ENCODE measurements at places on chromosomes 5 and 9. TPM values are rescaled to one million over a fixed set of nuclear protein-coding genes. Genes with fewer than 3 reads are reported as not detected.
A peak's percentile ranks its signal among the peaks of the same experiment; 100 is the strongest.

Gene PCDHGC5
- total RNA-seq = 2.8 TPM

DNA sequence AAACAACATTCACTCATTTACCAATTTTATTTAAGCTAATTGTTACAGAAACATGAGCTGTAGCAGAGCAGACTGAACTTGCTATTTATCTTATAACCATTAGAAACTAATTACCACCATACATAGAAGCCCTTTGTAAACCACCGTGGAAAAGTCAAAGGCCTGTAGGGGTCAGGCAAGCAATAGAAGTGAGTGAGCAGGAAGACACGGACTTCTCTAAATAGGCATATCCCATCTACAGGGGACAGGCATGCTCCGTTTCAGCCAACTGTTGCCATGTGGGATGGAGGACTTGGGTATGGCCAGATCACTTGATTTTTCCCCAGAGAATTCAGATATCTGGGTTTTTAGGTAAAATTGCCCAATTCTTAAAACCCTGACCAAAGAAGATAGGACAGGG lies 44.8 kb downstream of the PRRC1 start:
- no peak for DNase-seq

DNA sequence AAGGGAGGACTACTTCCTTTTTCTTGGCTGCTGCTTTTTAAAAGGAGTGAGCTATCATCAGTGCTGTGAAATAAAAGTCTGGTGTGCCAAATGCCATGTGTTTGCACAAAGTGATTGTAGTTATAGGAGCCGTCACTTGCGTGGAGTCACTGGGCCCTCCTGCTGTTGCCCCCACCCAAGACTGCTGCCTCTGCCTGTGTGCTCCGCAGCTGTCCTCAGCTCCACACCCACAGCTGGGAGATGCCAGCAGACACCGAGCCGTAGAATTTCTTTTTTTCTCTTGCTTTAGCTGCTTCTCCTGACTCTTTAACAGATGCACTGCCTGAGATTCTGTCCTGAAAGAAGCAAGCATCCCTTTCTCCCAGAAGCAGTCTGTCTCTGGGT lies 9.8 kb upstream of the GLE1 start:
- no peak for DNase-seq

GRCh38 chr9:97571664-97572063 lies 61.5 kb downstream of the TSTD2 start:
- peak; percentile 76 for DNase-seq
